AML-193 (cell line): ENCODE measurements at places on chromosomes 5 and 9.

DNA sequence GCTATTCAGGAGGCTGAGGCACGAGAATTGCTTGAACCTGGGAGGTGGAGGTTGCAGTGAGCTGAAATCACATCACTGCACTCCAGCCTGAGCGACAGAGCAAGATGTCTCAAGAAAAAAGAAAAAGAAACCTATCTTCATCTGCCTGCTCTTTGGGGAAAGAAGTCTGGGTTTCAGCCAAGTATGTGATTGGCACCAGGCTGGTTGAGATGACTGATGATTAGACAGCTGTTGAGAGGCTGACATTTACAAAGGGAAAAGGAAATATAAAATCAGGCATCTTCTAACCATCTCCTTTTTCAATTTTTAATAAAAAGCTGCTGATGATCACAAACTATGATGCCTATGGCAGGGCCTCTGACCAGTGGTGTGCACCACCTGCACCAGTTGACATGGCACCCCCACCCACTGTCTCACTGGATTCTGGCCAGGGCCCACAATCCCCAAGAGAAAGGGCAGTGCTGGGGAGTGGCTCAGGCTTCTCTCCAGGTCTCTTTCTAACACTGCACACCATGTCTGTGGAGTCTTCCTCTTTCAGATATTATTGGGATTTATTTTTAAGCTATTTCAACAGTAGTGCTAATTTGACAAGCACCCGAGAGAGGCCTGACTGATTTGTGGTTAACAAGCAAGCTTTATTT is 17.2 kb upstream of the C5orf15 start:
- no peak for DNase-seq

- DNase-seq: no peak
Observed at GRCh38 chr5:102922799-102923477, 167.8 kb downstream of the PAM start.

DNA sequence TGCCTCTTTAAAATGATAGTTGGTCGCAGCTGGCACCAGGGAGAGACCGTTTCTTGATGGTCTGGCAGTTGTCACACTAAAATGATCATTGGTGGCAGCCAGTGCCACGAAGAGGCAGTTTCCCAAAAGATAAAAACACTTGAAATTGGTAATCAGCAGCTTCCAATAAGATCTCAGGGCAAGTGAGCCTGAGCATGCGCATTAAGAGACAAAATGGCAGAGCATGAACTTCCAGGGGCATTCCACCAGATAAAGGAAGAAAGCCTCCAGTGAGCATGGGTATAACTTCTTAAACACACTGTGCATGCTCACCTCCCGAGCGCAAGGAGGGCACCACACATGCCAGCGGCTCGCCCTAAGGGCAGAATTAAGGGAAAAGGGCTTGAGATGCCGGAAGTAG is 1594.2 kb upstream of the CDH9 start:
- no peak for DNase-seq

DNA sequence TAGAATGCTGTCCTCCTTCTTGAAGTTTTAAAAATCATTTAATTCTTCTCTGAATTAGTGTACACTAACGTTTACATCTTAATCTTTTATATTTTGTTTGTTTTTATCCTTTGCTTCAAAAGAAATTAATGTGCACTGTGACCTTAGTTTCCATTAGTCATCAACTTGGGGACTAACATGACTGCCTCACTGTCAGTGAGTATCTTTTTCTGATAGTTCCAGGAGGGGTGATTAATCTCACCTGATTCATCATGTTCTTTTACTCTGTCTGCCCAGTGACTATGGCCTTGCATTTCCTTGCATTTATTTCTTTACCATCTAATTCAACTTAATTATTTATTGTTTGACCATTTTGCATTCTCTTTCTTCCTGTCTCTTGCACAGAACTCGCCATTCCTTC is 33.4 kb upstream of the NR3C1 start:
- DNase-seq: no peak

DNA sequence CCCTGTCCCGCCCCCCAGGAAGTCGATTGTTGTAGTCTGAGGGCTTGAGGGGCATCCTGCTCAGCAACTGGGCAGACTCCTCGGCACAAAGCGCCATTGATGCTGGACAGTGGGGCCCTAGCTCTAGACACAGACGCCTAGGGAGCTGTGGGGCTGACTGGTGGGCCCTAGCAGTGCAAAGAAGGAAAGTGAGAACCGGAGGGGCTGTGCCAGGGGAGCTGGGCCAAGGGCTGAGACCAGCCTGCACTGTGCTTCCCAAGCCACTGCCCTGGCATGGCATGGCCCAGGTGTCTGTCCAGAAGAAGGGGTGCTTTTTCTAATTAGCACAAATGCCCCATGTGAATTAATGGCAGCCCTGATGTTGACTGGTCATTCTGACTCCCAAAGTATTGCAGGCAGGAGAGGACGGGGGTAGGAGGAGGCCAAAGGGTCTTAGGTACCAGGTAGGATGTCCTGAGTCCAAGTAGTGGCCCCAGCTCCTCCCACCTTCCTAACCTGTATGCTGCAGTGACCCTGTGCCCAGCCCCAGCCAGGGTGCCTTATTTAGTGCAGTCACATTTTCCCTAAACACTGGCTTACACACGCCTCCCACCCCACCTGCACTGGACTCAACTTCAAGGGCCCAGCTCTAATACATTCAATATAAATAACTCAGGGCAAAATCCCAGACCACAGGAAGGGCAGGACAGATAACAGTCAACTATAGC is 15.9 kb downstream of the TCF7 start:
- no peak for DNase-seq

DNA sequence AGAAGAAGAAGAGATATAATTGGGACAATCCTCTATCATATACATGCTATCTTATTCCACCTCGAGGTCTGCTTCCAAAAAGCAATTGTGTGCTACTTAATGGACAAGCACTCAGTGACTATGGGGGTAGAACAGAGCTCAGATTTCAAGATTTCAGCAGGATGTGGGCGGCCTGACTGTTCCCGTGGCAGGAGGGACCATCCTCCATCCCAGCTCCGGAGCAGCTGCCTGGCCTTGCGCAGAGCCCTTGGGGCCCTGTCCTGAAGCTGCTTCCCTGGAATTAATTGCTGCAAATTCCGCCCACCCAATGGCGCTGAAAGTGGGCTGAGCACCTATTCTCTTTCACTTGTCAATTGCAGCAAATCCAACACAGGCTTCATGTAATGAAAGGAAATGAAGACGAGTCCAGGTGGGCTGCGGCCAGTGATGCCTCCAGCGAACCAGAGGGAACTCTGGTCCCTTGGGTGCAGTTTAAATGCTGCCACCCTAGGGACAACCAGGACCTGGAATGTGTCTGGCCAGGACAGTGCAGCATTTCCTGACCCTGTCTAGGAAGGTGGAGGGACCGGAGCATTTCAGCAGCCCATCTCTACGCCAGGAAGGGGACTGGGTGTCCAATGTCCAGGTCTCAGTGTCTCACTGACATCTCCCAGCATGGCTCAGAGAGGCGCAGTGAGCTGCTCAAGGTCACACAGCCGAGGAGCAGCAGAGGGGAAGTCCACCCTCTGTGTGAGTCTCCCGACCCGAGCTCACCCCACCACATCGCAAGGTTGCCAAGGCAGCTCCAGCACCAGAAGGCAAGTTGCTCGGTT is 50.5 kb upstream of the FCN1 start:
- no peak for DNase-seq

DNA sequence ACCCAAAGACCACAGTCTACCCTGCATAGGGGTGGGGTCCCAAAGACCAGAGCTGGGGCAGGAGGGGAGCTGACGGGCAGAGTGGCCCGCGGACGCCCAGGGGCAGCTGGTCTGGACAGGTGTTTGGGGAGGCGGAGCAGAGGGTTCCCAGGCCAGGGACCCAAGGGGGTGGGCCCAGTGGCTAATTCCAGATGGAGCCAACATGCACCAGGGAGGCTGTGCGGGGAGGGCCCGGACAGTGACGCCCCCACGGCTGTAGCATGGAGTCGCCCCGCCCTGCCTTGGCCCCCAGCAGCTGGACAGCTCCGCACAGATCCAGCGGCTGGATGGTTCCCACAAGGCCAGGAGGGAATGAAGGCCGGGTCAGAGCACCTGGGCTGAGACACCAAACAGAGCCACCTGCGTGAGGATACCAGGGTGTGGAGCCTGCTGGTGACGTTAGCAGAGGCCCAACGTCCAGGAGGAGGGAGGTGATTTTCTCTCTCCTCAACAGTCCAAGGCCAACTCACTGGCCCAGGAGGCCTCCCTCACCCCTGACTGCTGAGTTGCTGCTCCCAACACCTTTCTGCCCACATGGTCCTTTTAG is 55.3 kb upstream of the EGFL7 start:
- no peak for DNase-seq

DNA sequence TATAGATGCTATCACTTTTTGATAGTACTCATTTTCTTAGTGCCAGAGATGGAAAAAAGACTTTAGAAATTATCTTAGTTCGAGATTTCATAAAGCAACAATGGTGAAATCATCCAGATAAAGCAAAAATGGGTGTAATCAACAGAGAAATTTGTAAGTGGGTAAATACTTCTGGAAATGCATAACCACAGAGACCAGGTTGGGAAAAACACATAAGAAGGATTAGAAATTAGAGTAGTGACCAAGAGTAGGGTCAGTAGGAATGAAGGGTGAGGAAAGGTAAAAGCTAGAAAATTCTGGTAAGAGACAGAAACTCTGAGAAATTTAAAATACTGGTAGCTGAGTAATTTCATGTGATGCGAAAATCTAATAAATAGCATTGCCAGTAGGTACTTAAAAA is 11.2 kb downstream of the EDIL3 start:
- no peak for DNase-seq

GRCh38 chr5:55134053-55134722 is 25.8 kb upstream of the GPX8 start:
- no peak for DNase-seq

GRCh38 chr5:160342413-160342941 is 27.9 kb downstream of the C1QTNF2 start:
- no peak for DNase-seq

DNA sequence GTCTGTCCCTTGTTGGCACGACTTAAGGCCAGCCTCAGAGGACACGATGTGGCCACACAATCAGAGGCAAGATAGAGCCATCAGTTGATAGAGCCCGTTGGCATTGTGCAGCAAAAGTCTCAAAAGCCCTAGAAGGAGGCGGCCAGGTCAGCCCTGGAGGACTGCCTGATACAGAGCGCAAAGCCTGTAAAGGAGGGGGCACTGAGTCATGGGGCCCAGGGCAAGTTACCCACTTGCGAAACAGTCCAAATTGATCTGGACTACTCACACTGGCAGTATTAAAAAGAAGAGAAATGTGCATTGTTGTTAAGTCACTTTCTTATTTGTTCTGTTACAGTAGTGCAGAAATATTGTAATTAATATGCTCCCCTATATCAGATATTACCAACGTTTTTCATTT is 51.5 kb downstream of the KLF9 start:
- peak; percentile 2 for DNase-seq

GRCh38 chr5:152405145-152405544 is at the start of gene NMUR2:
TSS of gene NMUR2 (minus strand) at chr5:152405279. CDS start at chr5:152405113, 166 bp downstream.
- no peak for DNase-seq
